Activated CD8-positive, alpha-beta T cell treated with anti-CD3 and anti-CD28 coated beads, Interleukin-2, amount 10 ng/mL, durations not matched to agents 7 days and 5 days (primary cell): ENCODE measurements at places on chromosomes 13 and 19. TPM values are rescaled to one million over a fixed set of nuclear protein-coding genes. Genes with fewer than 3 reads are reported as not detected.

GRCh38 chr19:44050740-44051649 lies 841 bp upstream of the ZNF223 start:
- peaks cover 29% of the 10 kb centered on the region for H3K36me3 ChIP-seq
- no peak for DNase-seq
- H3K27me3 ChIP-seq: no peaks in the 10 kb centered on the region
- peak overlapping the region; percentile 79 for H3K4me3 ChIP-seq

Gene KLF1
- total RNA-seq: 0.21 TPM

DNA sequence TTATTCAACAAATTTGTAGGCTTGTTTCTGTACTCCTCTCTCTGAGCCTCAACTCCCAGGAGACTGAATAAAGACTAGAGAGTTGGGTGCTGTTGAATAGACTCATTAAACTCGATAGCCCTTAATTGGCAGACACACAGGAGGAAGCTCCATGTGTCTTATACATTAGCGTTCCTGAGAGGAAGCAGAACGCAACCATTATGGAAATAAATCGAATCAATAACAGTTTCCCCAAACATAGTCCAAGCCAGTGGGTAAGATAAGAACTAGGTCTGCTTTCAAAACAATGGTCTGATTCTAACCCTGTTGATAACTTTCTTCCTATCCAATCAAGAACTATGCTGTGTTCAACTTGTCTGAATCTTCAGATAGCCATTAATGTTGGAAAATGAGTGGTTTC lies 118.1 kb upstream of the FNDC3A start:
- H3K27me3 ChIP-seq: no peaks in the 10 kb centered on the region
- no peak overlapping the region for H3K27ac ChIP-seq
- H3K4me1 ChIP-seq: peaks cover 34% of the 10 kb centered on the region

GRCh38 chr19:43674596-43674995 lies 4.6 kb upstream of the PLAUR start:
- H3K27me3 ChIP-seq: peaks cover 8% of the 10 kb centered on the region
- no peaks in the 10 kb centered on the region for H3K36me3 ChIP-seq
- no peak overlapping the region for H3K4me3 ChIP-seq

DNA sequence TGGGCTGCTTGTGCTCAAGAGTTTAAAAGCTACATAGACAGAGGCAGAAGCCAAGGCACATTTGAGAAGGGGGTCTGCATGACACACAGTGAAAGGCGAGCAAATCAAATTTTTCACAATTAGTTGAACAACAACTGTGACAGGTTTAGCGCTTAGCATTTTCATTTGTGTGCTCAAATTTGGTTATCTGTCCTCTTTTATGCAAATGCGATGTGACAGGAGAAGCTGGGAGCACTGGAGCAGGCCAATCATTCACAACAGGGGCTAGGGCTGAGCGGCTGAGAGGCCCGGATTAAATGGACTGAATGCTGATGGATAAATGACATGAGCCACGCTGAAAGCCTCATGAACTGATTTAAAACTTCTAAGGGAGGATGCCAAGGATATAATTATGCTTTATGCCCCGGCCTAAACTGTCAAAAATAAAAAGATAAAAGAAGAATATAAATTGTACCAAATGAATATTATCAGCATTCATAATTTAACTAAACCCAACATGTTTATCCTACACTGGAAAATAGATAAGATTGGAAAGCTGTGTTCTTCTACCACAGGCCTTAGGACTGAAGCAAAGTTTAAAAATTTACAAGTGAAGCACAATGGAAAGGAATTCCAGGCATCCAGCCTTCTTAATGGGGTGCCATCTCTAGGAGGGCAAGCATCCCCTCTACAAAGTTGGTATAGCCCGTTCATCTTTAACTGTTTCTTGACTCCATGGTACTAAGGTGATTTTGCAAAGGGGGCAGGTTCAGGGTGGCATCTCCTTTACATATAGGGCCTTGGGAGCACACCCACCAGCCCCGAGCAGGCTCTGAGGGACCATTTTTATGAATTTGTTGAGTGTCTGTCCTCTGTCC lies 117.9 kb downstream of the RBM26 start:
- no peak overlapping the region for H3K4me3 ChIP-seq
- H3K27me3 ChIP-seq: peaks cover 5% of the 10 kb centered on the region
- H3K4me1 ChIP-seq: no peaks in the 10 kb centered on the region

- no peaks in the 10 kb centered on the region for H3K36me3 ChIP-seq
- DNase-seq: no peak
- no peaks in the 10 kb centered on the region for H3K27me3 ChIP-seq
Observed at GRCh38 chr13:107901996-107902562, 313.3 kb downstream of the LIG4 start.

- H3K4me3 ChIP-seq: no peak overlapping the region
- DNase-seq: no peak
- no peaks in the 10 kb centered on the region for H3K36me3 ChIP-seq
- no peak overlapping the region for H3K27ac ChIP-seq
Observed at GRCh38 chr13:97752961-97753668, 200.4 kb upstream of the IPO5 start.

GRCh38 chr13:29791997-29792780 lies 58.2 kb downstream of the UBL3 start:
- H3K36me3 ChIP-seq: no peaks in the 10 kb centered on the region
- no peak overlapping the region for H3K4me3 ChIP-seq
- no peak for DNase-seq
- H3K27me3 ChIP-seq: no peaks in the 10 kb centered on the region
- H3K4me1 ChIP-seq: no peaks in the 10 kb centered on the region

Gene METTL21C
- total RNA-seq: not detected

Gene F2RL3
- 0.34 TPM for total RNA-seq
